Iris pigment epithelial cell (primary cell): ENCODE measurements at places on chromosomes 6 and 20.
A peak's percentile ranks its signal among the peaks of the same experiment; 100 is the strongest.

DNA sequence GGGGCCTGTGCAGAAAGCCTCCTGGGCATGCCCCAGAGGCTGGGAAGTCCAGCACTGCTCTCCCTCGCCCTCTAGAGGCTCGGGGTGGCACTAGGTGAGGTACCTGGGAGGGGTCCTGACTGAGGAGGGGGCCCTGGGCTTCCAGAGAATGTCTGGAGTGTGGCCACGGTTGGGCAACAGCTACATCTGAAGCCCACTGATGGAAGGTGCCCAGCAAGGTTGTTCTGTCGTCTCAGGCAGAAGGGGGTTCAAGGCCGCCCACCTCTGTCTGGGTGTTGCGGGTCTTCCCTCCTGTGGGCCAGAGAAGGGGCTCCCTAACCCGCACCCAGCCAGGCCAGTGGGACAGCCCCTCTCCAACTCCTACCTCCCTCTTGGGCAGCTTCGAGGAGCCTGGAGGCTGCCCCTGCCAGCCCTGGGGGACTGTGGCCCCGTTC is 11.4 kb upstream of the VEGFA start:
- DNase-seq, result no peak

DNA sequence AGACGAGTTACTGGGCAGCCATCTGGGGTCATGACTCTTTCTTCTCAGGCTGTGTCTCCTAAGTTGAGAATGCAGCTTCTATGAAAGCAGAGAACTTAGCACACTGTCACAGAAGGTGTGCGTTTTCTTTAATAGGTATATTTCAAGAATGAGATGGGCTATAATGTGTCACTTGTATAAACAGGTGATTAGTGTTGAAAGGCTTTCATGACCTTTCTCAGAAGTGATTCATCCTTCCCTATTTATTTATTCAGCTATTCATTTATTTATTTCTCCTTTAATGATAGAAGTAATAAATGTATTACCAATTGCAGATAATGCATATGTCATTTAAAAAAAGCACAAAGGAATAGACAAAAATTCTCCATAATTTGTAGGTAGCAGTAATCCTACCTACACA is 157.2 kb upstream of the COL21A1 start:
- no peak for DNase-seq

DNA sequence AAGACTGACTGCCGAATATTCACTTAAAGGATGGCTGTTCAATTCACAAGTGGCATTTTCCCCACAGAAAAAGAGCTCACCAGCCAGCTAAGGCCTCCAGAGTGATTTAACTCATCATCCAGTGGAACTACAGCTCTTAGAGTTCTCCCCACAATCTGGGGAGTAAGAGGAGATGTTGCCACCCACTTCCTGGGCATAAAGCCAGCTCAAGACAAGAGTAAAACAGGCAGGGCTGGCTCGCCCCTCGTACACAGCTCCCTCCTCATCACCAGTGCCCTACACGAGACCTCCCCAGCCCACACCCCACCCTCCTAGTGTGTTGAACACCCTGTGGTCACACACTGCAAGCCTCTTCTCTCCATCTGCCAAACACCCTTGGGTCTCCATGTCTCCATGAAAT is 47.2 kb upstream of the IPCEF1 start:
- peak; percentile 69 for DNase-seq

GRCh38 chr20:32589256-32589655 is 4.1 kb upstream of the NOL4L start:
- peak; percentile 18 for DNase-seq
